Iris pigment epithelial cell (primary cell): ENCODE measurements at places on chromosomes 16 and 17.
A peak's percentile ranks its signal among the peaks of the same experiment; 100 is the strongest.

DNA sequence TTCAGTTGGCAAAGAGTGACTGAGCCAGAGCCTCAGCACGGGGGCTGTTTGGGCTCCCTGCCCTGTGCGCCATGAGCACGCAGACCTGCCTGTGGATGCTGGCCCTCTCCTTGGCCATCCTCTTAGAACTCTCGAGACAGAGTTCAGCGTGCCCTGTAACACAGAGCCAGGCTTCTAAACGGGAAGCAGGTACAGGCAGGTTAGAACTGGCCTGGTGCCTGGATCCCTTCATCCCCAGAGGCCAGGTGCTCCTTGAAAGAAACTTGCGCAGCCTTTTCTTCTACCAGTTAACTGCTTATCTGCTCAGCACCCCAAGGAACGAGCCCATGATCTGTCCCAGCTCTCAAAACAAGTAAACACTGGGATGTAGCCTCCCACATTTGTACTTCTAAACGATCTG, 6.9 kb downstream of the CCNF start:
- DNase-seq = no peak

- no peak for DNase-seq
These were observed 226.6 kb downstream of the ZFHX3 start for GRCh38 chr16:72821185-72821950.

DNA sequence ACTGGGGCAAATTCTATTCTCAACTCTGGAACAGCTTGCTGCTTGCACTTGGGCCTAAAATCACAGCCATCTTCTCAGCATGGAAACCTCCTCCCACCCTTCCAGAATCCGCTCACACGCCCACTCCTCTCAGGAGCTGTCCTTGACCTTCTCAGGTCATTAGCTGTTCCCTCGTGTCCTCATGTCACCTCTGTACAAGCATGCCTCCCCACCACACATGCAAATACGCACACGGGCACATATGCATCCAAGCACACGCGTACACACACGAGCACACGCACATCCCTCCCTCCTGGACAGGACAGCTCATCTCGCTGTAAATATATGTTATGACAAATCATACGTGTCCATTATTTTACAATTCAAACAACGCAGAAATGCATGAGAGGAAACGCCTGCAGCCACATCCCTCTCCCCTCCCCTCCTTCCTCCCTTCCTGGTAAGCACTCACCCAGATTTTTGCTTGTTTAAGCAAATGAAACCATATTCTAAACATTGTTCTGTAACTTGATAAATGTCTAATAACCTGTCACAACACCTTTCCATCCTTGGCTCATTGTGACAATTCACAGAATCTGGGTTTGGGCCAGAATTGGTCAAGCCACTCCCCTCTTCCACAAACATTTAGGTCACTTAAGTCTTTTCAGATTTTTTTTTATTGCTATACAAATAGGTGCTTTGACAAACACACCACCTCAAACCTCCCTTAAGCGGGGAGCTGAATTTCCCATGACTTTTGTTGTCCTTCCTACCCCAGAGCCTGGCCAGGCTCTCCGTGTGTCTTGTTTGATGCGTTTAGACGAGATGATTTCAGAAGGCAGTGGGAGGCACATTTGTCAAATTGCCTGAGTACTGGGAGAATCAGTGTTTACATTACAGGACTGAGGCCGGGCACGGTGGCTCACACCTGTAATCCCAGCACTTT, 41.7 kb downstream of the DNAH17 start:
- DNase-seq = peak; percentile 9

GRCh38 chr16:31273187-31273586, 13.4 kb downstream of the ITGAM start:
- no peak for DNase-seq

GRCh38 chr16:74740795-74741304, 33.8 kb downstream of the FA2H start:
- no peak for DNase-seq

DNA sequence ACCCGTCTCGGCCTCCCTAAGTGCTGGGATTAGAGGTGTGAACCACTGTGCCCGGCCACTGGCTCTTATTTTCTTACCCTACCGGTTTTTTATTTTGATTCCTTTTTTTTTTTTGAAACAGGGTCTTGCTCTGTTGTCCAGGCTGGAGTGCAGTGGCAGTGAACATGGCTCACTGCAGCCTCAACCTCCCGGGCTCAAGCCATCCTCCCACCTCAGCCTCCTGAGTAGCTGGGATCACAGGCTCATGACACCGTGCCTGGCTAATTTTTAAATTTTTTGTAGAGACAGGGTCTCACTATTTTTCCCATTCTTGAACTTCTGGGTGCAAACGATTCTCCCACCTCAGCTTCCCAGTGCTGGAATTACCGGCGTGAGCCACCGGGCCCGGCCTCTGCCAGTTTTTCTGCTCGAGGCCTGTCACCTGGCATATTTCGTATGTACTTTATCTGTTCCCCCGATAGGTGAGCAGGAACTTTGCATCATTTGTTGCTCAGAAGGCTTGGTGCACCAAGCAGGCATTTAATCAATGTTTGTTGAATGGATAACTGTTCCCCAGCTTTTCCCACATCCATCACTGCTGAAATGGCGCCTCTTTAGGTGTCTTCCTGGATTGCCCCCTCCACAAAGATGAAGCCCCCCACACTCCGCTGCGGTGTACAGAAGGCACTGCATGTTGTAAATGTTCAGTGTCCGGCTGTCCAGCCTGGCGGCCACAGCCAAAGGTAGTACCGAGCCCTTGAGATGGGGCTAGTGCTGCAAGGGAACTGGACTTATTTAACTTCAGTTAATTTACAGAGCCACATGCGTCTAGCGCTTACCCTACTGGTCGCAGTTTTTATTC, 858 bp upstream of the TELO2 start:
- no peak for DNase-seq

GRCh38 chr17:57672971-57673370, 72.1 kb downstream of the CCDC182 start:
- no peak for DNase-seq

GRCh38 chr17:16917671-16918394, 54.1 kb downstream of the TNFRSF13B start:
- no peak for DNase-seq

GRCh38 chr17:35774499-35774898, 13.8 kb downstream of the C17orf50 start:
- no peak for DNase-seq

DNA sequence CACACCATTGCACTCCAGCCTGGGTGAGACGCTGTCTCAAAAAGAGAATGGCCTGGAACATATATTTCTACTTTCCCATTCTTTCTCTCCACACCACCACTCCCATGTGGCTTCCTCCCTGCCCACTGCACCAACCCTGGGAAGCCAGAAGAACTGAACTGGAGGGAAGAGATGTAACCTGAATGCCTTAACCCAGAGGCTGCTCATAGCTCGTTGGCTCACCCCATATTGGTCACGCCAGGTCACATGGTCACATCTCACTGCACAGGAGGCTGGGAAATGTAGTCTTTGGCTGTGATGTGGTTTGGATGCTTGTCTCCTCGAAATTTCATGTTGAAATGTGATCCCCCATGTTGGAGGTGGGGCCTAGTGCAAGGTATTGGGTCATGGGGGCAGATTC, 5.9 kb upstream of the DNAH17 start:
- peak; percentile 40 for DNase-seq

DNA sequence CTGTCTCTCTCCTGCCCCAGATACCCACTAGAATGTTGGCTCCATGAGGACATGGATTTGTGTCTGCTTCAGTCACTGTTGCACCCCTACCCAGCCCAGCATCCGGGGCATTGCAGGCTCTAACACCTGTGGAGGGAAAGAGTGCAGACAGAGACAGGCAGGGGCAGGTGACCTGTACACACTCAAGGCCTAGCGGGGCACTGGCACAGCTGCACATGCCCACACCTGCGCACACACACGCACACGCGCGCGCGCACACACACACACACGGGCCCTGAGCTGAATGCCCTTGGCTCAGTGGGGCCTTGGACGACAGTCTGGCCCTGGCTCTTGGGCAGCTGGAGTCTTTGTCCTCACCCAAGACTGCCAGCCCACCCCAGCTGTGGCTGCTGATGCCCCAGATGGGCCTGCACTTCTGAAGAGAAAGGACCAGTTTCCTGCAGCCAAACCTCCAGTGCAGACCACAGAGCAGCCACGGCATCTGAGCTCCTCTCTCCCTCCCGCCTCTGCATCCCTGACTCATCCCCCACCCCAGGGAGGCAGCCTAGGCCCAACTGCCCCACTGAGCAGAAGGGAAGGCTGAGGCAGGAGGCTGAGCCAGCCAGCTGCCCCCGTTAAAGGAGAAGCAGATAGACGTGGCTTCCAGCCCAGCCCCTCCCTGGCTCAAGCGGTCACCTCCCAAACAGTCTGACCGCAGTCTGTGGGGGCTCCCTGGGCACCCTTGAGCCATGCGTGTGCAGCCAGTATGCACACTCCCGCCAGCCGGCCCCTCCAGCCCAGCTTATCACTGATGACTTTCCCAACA, 12.3 kb upstream of the RAI1 start:
- no peak for DNase-seq

DNA sequence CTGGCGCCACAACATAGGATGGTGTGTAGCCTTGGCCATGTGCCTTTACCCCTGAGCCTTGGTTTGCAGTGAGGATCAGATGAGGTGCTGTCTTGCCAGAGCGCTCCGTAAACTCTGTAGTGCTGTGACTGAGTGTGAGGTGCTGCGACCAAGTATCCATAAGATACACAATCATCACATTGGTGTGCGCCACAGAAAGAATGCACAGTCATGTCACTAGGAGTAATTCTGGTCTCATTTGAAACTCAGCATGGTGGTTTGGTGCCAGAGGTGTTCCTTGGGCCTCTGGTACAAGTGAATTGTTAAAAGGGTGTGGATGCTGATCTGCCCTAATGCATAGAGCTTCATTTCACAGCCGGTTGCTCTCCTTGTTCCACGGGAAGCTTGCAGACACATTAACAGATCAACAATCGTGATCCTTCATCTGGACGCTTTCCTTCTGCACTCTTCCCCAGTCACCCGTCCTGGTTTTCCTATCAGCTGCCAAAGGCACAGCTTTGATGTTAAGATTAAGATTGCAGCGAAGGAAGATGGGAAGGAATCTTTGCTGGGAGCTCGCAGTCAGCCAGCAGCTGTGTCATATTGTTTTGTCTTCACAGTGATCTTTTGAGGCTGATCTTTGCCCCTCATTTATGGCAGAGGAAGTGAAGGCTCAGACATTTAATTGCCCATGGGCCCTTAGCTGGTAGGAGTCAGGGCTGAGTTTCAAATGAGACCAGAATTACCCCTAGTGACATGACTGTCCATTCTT, 79.1 kb downstream of the KSR1 start:
- DNase-seq = no peak

- no peak for DNase-seq
These were observed 85.8 kb downstream of the GNAO1 start for GRCh38 chr16:56277075-56277474.

GRCh38 chr16:77969861-77970260, 52.5 kb upstream of the CLEC3A start:
- no peak for DNase-seq

DNA sequence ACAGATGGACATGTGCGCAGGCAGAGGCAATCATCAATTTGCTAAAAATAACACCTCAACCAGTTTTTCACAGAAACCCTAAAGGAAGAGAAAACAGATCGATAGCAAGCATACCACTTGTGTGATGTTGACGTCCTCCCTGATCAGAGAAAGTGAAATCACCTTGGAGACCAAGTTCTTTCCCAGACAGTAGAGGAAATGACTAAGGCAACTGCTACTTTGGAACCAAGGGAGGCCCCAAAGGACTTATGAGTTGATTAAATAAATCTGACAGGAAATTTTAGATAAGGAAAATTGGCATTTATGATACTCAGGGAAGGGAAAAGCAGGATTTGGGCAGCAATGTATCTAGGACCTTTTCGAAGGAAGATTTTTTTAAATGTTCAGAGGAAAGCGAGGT, 267.1 kb upstream of the ASIC2 start:
- DNase-seq = peak; percentile 34
